Endodermal cell (in vitro differentiated cells): ENCODE measurements at places on chromosomes 1 and 21. TPM values are rescaled to one million over a fixed set of nuclear protein-coding genes. Genes with fewer than 3 reads are reported as not detected.

GRCh38 chr21:33857846-33858666 lies 57.5 kb downstream of the ATP5PO start:
- DNase-seq, result peak; percentile 83
- no peaks in the 10 kb centered on the region for H3K36me3 ChIP-seq
- no peak overlapping the region for H3K4me3 ChIP-seq
- H3K27ac ChIP-seq, result no peak overlapping the region
- no peaks in the 10 kb centered on the region for H3K27me3 ChIP-seq

- H3K4me1 ChIP-seq, result no peaks in the 10 kb centered on the region
- no peaks in the 10 kb centered on the region for H3K36me3 ChIP-seq
- no peak overlapping the region for H3K27ac ChIP-seq
- no peak overlapping the region for H3K4me3 ChIP-seq
- peak; percentile 47 for DNase-seq
Observed at GRCh38 chr1:18440385-18441226, 40.1 kb upstream of the KLHDC7A start.

DNA sequence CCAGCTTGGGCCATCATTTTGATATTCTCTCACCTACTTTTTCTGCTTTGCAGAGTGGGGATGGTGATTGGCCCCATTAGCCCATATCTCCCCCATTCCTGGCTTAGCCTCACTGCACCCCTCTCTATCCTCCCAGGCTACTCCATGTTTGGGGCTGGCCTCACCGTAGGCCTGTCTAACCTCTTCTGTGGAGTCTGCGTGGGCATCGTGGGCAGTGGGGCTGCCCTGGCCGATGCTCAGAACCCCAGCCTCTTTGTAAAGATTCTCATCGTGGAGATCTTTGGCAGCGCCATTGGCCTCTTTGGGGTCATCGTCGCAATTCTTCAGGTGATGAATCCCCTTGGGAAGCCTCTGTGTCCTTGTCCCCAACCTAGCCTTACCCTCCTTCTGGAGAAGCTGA lies 2.1 kb upstream of the B4GALT2 start:
- no peak for DNase-seq
- H3K4me1 ChIP-seq, result peaks cover 7% of the 10 kb centered on the region
- no peak overlapping the region for H3K27ac ChIP-seq
- H3K27me3 ChIP-seq, result no peaks in the 10 kb centered on the region
- H3K36me3 ChIP-seq, result peaks cover 36% of the 10 kb centered on the region
- H3K4me3 ChIP-seq, result peak overlapping the region; percentile 53

DNA sequence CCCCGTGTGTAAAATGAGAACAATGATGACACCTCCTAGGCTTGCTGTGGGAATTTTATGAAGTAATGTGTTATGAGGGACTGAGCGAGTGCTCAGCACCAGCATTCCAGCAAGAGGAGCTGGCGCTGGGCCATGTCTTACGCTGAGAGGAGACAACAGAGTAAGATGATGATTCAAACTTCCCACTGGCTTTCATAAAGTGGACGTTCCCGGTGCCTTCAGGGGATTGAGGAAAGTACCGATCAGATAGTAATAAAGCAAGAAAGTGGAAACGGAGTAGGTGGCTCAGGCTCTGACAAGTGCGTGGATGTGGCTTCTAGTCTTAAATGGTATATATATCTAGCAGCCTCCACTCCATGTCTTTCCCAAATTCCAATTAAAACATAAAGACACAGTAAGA lies 23.8 kb downstream of the EPHA10 start:
- H3K36me3 ChIP-seq, result no peaks in the 10 kb centered on the region
- H3K27me3 ChIP-seq, result peaks cover 79% of the 10 kb centered on the region
- H3K4me3 ChIP-seq, result no peak overlapping the region
- no peaks in the 10 kb centered on the region for H3K4me1 ChIP-seq
- DNase-seq, result no peak

DNA sequence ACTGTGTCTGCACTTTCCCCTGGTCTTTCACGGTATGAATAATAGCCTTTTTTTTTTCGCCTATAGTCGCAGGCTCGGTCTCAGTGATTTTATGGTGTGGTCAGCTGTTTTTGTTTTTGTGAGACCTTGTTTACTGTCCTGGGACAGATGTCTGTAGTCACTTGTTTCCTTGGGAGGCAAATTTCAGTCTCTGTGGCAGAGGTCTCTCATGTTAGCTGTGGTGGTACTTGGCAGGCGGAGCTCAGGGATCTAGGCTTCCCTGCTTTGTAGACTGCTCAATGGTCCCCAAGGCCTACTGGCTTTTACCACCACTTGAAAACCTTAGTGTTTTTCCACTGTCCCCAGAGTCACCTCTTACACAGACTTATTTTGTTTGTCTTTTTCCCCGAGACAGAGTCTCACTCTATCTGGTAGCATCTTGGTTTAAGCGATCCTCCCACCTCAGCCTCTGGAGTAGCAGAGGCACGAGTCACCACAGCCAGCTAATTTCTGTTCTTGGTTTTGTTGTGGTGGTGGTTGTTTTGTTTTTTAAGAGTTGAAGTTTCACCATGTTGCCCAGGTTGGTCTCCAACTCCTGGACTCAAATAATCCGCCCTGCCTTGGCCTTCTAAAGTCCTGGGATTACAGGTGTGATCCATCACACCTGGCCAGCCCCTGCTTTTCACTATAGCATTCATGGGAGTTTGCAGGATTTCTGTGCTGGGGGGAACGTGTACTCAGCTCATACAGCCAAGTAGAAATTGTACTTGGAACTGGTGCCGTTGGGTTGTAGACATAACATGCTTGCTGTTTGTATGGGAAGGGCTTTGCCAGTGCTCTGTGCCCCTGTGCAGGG lies 10.3 kb downstream of the RNU1-2 start:
- DNase-seq, result peak; percentile 44
- H3K36me3 ChIP-seq, result no peaks in the 10 kb centered on the region
- H3K27ac ChIP-seq, result peak overlapping the region; percentile 100
- H3K4me1 ChIP-seq, result no peaks in the 10 kb centered on the region

DNA sequence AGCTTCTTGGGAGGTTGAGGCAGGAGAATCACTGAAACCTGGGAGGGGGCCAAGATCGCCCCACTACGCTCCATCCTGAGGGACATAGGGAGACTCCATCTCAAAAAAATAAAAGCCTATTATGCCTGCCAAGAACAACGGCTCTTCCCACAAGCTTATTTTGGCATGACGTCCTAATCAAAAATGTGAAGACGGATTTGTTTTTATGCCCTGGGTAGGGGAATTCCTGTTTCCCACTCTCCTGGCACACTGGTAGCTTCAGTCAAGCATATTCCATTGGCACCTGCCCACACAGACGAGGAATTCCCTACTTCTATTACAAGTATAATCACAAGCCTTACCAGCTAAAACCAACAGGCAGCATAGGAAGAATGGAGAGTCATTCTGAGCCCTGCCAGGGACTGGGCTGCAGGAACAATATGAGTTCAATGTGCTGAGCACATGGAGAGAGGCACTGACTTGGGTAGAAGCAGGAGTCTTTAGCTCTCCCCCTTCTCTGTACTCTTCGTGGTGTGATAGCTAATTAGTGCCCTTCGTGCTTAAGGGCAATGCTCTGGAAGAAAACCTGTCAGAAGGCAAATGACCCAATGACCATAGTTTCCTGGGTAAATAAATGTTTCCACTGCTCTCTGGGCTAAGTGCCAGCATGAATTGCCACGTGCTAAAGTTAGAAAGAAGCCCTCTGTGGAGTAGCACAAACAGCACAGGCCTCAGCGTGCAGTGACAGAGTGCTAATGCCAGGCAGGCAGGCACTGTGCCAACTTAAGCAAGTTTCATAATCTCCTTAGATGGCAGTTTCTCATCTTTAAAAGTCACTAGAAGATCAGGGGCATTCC lies 16.8 kb downstream of the TNFSF4 start:
- H3K36me3 ChIP-seq, result no peaks in the 10 kb centered on the region
- no peak overlapping the region for H3K27ac ChIP-seq
- no peaks in the 10 kb centered on the region for H3K4me1 ChIP-seq
- DNase-seq, result no peak

- H3K36me3 ChIP-seq, result no peaks in the 10 kb centered on the region
- no peak within 1 kb of the TSS for H3K27ac ChIP-seq
Observed at GRCh38 chr21:44299458-44300261, at the start of gene PFKL. Gene PFKL (plus strand): TSS chr21:44300053. CDS start chr21:44300106, 53 bp downstream.

- no peaks in the 10 kb centered on the region for H3K36me3 ChIP-seq
- H3K4me3 ChIP-seq, result no peak overlapping the region
- H3K27ac ChIP-seq, result no peak overlapping the region
Observed at GRCh38 chr1:236945002-236945401, 59.2 kb downstream of the MT1HL1 start.

RNU1-3 gene
- total RNA-seq, result 2,322 to 3,611 TPM (median 3,596 TPM) in 3 replicates

TSPEAR gene
- 6.0 to 15.3 TPM (median 6.1 TPM) in 3 replicates for total RNA-seq

PDE4DIP gene
- total RNA-seq, result 34.2 to 56.2 TPM (median 54.9 TPM) in 3 replicates

NMNAT2 gene
- 5.1 and 5.9 TPM in 2 replicates for total RNA-seq

F13B gene
- not detected in 3 replicates for total RNA-seq

OR2L2 gene
- total RNA-seq, result 0.07 and 0.13 TPM in 2 replicates
